ENCODE measurements at places on chromosomes 7 and 10.

DNA sequence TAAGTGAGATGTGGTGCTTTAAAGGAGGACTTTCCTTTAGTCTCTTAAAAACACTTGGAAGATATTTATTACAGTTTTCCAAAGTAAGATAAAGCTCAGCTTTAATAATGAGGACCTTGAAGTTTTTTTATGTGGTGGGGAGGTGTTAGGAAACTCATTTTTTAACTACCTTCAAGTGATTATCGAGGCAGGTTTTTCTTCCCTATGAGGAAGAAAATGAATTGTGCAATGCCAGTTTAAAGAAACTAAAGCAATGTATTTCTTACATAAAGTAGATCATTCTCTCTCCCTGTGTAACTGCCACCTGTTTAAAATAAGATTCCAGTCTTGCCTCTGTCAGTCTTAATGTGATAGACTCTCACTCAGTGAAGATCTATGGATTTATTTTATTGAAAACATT, 27.9 kb downstream of the ZEB1 start:
- DNase-seq, result no peak

GRCh38 chr7:105250706-105251105, 138.0 kb downstream of the SRPK2 start:
- no peak for DNase-seq

DNA sequence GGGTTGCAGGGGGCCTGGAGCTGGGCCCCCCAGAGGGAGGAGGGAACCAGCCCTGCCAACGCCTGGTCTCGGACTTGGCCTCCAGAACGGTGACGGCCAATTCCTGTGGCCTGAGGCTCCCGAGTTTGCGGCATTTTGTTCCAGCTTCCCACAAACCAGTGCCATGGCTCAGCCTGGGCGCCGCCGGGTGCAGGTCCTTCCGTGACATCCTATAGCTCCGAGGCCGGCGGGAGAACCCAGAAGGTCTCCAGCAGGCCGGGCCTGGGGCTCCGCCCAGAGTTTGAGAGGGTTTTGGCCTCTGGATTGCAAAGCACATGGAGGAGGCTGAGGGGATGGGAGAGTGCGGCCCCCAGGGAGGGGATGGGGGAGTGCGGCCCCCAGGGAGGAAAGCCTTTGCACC, 92.6 kb downstream of the UNCX start:
- no peak for DNase-seq

GRCh38 chr7:106644999-106645398, 16.0 kb downstream of the CCDC71L start:
- no peak for DNase-seq

DNA sequence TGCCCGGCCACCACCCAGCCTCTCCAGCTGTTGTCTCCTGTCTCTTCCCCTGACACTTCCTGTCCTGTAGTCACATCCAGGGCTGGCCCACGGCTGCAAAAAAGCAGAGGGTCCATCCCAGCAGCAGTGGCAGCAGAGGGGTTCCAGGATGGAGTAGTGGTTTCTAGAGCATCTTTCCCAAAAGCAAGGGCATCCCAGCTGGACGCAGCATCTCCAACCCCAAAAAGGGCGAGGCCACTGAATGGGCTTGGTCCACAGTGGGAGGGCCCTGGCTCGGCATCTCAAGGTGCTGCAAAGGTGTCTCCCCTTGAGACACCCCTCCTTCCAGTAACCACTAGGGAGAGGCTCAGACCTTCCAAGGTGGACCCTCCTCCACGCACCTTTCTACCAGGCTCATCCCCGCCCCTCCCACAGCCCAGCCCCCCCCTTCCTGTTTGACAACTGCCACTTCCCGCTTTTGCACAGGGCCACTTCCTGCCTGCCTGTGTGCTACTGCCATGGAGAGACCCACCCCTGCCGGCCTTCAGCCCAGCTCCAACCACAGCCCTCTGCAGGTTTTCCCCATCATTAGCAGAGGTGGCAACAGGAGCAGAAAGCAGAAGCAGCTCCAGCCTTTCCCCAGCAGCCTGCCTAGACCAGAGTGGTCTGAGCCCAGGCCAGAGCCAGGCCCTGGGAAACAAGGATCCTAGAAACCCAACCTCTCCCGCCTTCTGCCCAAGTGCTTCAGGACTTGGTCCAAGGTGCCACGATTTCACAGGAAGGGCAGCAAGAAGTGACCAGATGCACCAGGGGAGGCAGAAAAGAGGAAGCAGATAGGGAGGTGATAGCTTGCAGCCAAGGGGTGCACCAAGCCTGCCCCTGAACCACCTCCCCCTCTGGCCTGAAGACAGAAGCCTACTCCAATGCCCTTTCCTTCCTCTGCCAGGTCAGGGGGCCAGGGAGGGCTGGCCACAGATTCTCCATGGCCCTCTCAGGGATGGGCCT, 8.6 kb downstream of the CAMK2G start:
- no peak for DNase-seq

DNA sequence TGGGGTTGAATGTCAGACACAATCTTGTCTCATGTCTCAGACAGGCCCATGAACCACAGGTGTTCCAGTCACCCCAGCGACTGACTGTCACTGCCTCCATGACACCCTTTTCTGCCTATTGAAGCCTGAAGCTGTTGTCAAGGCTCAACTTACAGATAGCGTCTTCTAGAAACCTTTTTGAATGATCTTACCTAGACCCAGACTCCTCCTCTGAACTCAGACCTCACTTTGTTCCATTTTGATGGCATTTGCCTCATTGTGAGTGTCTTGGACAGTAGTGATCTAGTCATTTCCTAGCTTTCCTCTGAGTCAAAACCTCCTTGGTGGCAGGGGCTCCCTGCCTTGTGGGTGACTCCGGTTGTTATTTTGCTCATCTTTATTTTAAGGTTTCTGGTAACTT, 98.3 kb upstream of the AGK start:
- DNase-seq, result no peak

GRCh38 chr10:14253711-14254110, 77.0 kb downstream of the FRMD4A start:
- DNase-seq, result no peak

DNA sequence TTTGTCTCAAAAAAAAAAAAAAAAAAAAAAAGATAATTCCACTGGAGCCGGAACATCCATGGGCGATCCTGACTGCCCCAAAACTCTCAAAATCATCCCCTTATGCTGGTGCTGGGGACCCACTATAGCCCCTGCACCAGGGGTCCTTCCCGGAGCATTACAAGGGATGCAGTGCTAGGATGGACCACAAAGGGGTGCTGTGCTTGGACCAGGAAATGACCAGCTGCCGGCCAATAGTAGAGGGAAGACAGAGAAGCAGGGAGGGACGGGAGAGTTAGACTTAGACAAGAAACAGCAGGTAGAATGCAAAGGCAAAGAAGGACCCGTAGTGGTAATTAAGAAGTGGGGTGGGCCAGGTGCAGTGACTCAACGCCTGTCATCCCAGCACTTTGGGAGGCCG, 40.5 kb downstream of the RCC1L start:
- no peak for DNase-seq

GRCh38 chr10:4407783-4408182, 418.2 kb upstream of the AKR1E2 start:
- no peak for DNase-seq

GRCh38 chr10:125006188-125006680, 64.3 kb downstream of the ZRANB1 start:
- DNase-seq, result no peak

DNA sequence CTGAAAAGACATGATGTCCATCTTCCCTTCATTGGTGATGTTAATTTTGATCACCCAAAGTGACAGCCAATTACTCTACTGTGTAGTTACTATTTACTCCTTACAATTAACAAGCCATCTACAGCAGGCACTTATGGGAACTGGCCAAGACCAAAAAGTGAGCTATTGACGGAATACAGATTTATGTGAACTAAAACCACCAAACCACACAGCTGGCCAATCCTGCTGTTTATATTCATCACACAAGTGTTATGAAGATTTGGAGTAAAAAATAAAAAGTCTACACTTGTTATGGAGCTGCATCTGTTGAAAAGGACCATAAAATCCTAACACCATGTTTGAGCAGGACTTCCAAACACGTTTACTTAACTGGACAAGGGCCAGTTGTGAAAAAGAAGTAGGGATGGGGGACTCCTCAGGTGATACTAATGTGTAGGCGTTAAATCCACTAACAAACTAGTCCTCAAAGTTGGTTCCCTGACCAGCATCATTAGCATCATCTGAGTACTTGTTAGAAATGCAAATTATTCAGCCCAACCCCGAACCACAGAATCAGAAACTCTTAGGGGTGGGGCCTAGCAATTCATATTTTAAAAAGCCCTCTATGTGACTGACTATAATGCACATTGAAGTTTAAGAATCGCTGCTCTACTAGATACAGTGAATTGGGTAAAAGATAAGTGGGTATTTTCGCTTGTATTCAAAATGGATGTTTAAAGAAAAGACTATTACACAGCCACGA, 11.6 kb downstream of the MCMBP start:
- DNase-seq, result no peak

- no peak for DNase-seq
Observed at GRCh38 chr10:114893251-114893650, 44.7 kb upstream of the TRUB1 start.

GRCh38 chr7:75042286-75042685, 31.3 kb downstream of the RCC1L start:
- DNase-seq, result no peak

GRCh38 chr10:124918191-124918830, 23.6 kb upstream of the ZRANB1 start:
- no peak for DNase-seq

GRCh38 chr10:28878236-28878970, 201.1 kb downstream of the BAMBI start:
- DNase-seq, result no peak

- no peak for DNase-seq
Observed at GRCh38 chr10:112471878-112472487, 25.0 kb downstream of the VTI1A start.

GRCh38 chr10:122786269-122786668, 59.4 kb downstream of the CUZD1 start:
- no peak for DNase-seq

- DNase-seq, result no peak
Observed at GRCh38 chr10:85863301-85864172, 503.1 kb downstream of the GRID1 start.

GRCh38 chr10:6292741-6293151, 90.0 kb downstream of the PFKFB3 start:
- DNase-seq, result no peak

GRCh38 chr7:92557249-92557648, 28.7 kb downstream of the RBM48 start:
- DNase-seq, result no peak

- no peak for DNase-seq
Observed at GRCh38 chr7:50588937-50589336, 23.7 kb upstream of the DDC start.

DNA sequence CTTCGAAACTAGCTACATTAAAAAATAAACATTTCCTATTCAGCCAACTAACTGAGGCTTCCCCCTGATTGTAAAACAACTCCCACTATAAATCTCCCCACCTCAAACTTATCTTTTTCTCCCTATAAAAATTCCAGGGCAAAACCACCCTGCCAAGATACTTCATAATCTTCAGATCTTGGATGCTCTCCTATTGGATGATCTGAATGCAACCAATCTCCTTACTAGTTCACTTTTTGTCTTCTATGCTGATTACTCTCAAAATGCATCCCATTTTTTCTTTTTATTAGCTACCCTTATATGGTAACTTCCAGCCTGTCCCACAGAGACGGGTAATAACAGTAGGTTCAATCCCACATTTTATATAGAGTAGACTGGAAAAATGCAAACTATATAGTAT, 15.0 kb upstream of the PRSS58 start:
- DNase-seq, result no peak

- no peak for DNase-seq
Observed at GRCh38 chr7:17495655-17496394, 197.4 kb downstream of the AHR start.

GRCh38 chr7:39360766-39361165, 205.4 kb upstream of the YAE1 start:
- DNase-seq, result no peak

Data from activated CD4-positive, CD25-positive, alpha-beta regulatory T cell treated with anti-CD3 and anti-CD28 coated beads, Interleukin-2, amount 50 U/mL, for 16 hours (primary cell).